ENCODE measurements at places on chromosomes 1 and 21.

DNA sequence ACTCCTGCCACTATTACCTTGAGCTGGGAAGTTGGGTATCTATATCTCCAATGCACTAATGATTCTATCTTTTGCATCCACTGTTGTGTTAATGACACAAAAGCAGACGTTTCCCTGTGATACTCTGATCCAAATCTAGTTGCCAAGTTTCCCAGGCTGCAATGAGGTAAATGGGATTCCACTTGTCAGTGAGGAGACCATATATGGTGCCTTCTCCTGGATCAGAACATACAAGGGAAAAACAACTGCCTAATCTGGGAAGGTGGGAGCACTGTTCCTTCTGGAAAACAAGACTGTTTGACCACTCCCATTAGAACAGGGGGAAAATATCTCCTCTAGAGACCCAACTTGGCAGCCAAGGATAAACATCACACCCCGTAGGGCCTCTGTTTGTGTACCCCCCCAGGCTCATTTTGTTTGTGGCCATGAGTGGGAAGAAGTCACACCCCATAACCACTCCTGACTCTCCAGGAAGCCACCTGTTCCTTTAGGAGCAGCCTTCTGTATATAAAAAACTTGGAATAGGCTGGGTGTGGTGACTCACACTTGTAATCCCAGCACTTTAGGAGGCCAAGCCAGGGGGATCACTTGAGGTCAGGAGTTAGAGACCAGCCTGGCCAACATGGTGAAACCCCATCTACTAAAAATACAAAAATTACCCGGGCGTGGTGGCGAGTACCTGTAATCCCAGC lies 28.5 kb upstream of the SLC6A9 start:
- no peak for DNase-seq

GRCh38 chr21:38905328-38905727 lies 99.6 kb downstream of the ETS2 start:
- DNase-seq: no peak

- DNase-seq: no peak
These were observed 311.6 kb upstream of the USP24 start for GRCh38 chr1:55526716-55527115.

DNA sequence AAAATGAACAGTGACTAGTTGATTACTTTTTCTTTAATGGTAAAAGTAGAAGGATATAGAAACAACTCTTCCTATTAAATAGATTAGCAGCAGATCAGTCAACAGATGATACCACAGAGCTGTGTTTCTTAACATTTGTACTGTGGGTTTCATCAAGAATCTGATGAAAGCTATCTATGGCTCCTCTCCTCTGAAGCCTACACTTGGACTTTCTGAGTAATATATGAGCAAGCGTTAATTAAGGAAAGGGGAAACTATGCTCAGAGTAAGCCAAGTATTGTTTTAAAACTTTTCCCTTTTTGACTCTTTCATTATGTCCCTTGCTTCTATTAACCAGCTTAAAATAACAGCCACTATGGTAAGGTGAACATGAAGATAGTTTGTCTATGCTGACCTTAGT lies 10.8 kb downstream of the ARID4B start:
- no peak for DNase-seq

GRCh38 chr1:7902478-7903085 lies 38.1 kb downstream of the TNFRSF9 start:
- DNase-seq: peak; percentile 19

DNA sequence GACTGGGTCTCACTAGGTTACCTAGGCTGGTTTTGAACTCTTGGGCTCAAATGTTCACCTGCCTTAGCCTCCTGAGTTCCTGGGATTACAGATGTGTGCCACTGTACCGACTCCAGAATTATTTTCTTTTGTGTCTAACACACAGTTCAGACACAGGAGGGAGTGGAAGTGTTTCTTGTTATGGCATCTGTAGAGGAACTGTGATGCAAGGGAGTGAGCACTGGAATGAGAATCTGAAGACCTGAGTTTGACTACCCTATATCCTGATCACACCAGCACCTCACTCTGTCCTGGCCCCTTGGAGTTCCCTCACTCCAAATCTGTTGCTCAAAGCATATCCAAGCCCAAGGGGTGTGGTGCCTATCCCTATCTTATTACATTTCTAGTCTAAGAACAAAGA lies 15.2 kb downstream of the OPTC start:
- DNase-seq: no peak

GRCh38 chr1:210293171-210293607 lies 35.5 kb upstream of the HHAT start:
- no peak for DNase-seq

DNA sequence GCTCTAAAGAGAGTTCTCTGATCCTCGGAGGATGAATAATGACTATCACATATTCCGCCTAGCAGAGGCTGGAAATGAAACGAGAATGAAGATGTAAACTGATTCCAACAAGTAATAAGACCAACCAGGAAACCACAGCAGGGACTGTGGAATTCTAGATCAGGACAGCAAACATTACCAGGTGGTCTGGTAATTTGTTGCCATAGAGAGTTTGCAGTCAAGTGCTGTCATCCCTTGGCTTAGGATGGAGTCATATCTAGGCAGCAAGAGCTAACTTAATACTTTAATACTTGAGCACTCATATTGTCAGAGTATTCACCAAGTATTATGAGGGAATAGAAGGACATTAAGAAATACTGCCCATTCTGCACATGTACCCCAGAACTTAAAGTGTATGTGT lies 45.1 kb upstream of the MUTYH start:
- no peak for DNase-seq

All from anterior cingulate cortex (tissue), 58 donors.